ENCODE measurements at places on chromosomes 4 and X.

DNA sequence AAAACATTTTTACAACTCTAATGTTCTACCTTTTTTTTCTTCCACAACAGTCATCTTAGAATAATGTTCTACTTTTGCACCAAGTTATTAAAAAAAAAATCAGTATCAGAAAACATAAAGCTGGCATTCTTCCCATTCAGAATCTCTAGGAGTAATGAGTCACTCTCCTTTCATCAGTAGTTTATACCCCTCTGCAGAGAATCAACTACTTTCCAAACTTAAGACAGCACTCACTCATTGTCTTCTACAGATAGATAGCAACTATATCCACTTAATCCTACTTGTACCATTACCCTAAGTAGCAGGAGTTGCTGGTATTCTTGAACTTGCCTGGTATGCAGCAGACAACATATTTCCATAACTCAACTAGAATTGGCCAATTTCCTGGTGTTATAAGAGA lies 3.2 kb downstream of the TIGD4 start:
- DNase-seq, result no peak

DNA sequence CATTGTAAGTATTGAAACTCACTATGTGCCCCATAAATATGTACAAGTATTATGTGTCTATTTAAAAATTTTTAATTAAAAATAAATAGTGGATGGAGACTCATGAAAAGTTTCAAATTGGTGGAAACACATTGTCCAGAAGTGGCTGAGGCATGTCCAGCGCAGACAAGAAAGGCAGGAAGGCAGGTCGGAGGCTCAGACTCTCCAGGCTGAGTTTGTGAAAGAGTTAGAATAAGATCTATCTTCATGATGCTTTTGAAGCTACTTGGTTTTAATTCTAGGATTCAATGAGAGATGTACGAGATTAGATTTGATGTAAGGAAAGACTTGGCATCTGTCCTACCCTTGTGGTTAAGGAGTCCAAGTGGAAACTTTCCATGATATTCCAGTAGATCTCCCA lies 19.8 kb downstream of the PNMA6F start:
- no peak for DNase-seq

GRCh38 chrX:106005684-106006083 lies 32.8 kb downstream of the SERPINA7 start:
- no peak for DNase-seq

DNA sequence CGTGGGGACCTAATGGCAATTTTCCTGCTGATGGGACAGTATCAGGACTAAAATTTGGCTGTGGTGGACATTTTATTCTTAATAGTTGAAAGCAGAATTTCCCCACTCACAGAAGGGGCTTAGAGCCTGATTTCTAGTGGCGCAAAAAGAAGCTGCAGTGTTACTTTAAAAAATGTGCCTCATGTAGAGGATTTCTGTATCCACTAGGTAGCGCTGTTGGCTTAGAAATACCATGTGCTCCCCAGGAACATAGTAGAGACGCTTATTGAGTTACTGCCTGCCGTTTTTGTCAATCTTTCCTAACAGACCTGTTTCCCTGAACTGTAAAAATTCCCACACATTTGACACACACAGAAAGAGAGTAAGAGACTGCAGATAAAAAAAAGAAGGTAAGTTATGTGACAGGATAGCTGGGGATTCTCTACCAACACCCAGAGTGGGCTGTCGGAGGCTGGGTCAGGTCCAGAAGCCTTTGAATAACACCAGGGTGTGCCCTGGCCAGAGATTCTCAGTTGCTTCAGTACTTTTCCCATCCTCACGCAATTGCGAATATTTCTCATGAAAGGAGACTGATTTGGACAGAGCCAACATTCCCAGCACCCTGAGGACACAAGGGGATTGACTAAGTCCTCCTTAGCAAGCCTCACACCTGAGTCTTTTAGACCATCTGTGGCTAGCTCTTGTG lies 88.4 kb downstream of the ZXDA start:
- no peak for DNase-seq

- DNase-seq, result no peak
Measured at GRCh38 chr4:123083646-123084045, 161.2 kb upstream of the NUDT6 start.

GRCh38 chr4:152971053-152971452 lies 34.9 kb downstream of the FHDC1 start:
- DNase-seq, result no peak

DNA sequence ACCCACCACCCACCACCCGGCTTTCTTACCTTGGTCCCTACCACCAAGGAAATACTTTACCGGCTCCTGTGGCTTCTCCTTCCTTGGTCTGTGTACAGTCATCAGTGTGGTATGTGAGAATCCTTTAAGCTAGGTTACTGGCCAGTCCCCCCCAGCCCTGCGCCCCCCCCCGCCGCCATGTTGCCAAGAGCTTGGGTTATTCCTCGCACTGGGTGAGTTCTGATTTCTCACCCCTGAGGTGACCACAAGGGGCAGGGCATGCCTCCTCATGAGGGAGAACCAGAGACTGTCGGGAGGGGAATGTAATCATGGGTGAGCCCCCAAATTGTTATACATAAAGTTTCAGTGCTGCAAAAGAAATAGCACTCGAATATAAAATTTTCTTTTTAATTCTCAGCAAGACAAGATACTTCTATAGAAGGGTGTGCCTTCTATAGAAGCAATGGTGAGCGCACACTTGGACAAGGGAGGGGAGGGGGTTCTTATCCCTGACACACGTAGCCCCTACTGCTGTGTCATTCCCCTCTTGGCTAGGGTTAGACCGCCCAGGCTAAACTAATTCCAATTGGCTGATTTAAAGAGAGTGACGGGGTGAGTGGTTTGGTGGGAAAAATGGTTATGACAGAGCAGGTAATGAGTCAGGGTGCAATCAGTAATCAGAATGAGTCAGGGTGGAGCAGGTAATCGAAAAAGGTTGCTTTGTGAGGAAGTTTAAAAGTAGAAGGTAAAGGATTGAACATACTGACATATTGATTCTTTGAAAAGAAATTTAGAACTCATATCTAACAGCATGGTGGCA lies 133.2 kb downstream of the KDM6A start:
- peak; percentile 1 for DNase-seq

- no peak for DNase-seq
Measured at GRCh38 chr4:56680266-56680665, 830 bp downstream of the HOPX start.

GRCh38 chrX:133640161-133641015 lies 225.1 kb upstream of the GPC4 start:
- DNase-seq, result no peak

- DNase-seq, result no peak
Measured at GRCh38 chrX:13076176-13076961, 31.9 kb upstream of the FAM9C start.

- DNase-seq, result no peak
Measured at GRCh38 chr4:38094419-38094818, 134.2 kb downstream of the PTTG2 start.

GRCh38 chr4:73725985-73726384 lies 14.4 kb upstream of the CXCL8 start:
- DNase-seq, result no peak

- DNase-seq, result no peak
Measured at GRCh38 chr4:128635141-128635954, 174.2 kb upstream of the JADE1 start.

DNA sequence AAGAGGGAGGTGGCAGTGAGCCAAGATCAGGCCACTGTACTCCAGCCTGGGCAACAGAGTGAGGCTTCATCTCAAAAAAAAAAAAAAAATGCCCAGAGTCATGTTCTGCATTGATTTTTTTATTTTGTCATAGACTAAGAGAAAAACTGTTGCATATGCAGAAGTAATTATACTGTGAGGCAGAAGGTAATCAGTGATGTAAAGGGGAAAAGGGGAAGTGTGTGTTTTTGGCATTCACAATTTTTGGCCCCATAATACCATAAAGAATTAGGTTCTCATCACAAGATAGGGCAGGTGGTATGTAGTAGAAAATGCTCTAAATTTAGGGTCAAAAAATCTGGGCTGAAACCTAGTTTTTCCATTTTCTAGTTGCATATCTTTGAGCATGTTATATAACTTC lies 47.3 kb upstream of the GAB1 start:
- DNase-seq, result no peak

- peak; percentile 25 for DNase-seq
Measured at GRCh38 chrX:46574774-46575381, 1.3 kb downstream of the CHST7 start.

DNA sequence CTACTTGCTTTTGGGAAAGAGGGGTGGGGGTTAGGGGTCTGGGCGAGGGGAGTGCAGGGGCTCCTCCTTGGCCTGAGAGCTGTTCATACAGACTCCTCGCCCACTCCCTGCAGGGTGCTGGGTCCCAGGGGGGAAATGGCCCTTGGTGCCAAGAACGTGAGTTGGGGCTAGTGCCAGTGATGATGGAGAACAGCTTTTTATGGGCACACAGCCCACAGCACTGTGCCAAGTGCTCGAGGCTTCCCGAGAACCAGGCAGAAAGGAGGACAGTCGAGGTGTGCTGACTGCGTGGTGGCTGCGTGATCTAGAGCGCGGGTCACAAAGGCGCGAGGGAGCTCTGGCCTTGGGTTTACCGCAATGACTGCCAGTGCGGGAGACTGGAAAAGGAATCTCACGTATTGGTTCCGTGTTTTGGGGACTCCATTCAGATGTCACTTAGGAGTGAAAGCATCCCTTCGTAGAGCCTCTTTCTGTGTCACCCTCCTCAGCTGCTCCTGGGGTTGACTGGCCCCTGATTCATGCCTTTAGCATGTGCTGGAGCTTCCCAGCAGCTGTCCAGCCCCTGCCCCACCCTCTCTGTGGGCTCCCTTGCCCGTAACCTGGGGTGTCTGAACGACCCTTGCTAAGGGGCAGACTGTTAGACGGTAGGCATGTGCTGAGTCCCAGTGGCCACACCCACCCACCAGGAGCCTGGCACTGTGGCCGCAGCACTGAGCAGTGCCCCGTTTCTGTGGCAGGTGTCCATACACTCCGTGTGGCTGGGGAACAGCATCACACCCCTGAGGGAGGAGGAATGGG lies 20.9 kb upstream of the MSANTD1 start:
- no peak for DNase-seq

GRCh38 chrX:72382202-72382595 lies 76.5 kb upstream of the CITED1 start:
- DNase-seq, result no peak
